Epithelial cell of proximal tubule (primary cell): ENCODE measurements at places on chromosomes 1 and 21.

DNA sequence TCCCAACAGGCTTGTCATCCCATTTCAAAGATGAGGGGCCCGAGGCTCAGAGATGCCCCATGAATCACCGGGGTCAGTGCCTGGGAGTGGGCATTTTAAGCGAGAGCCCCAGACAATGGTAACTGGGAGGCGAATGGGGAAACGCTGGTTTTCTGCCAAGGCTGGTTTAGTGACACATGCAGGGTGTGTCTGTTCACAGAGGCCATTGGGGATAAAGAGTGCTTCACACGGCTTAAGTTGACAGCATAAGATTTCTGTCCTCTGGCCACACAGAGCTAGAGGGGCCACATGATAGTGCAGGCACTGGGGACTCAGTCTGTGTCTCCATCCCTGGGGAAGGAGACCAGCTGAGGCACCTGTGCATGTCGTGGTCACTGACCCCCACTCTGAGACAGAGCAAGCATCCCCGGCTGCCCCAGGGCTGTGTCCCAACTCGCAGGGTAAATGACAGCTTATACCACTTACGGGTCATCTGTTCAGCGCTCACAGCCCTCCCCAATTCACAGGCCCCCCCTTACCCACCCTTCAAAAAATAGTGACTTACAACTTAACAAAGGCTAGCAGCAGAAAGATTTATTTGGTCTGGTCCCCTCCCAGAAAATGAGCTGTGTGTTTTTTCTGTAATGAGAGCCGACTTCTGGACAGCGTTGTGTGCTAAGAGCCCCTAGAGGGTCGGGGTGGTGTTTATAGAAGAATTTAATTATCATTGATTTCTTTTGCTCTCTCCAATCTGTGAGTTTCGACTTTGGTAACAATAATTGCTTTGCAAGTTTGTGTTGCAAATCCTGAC, 34.9 kb upstream of the ARHGEF16 start:
- DNase-seq = no peak

DNA sequence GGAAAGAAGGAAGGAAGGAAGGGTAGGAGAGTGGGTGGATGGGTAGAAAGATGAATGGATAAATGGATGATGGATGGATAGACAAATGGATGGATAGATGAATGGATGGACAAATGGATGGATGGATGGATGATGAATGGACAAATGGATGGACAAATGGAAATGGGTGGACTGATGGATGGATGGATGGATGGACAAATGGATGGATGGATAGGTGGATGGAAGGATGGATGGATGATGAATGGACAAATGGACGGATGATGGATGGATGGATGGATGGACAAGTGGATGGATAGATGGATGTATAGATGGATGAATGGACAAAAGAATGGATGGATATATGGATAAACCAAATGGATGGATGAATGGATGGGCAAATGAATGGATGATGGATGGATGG, 30.5 kb downstream of the CHD5 start:
- no peak for DNase-seq

- no peak for DNase-seq
Observed at GRCh38 chr1:160739098-160739511, at the start of gene SLAMF7. TSS of gene SLAMF7 (plus strand) at chr1:160739247. CDS start at chr1:160739302, 55 bp downstream.

DNA sequence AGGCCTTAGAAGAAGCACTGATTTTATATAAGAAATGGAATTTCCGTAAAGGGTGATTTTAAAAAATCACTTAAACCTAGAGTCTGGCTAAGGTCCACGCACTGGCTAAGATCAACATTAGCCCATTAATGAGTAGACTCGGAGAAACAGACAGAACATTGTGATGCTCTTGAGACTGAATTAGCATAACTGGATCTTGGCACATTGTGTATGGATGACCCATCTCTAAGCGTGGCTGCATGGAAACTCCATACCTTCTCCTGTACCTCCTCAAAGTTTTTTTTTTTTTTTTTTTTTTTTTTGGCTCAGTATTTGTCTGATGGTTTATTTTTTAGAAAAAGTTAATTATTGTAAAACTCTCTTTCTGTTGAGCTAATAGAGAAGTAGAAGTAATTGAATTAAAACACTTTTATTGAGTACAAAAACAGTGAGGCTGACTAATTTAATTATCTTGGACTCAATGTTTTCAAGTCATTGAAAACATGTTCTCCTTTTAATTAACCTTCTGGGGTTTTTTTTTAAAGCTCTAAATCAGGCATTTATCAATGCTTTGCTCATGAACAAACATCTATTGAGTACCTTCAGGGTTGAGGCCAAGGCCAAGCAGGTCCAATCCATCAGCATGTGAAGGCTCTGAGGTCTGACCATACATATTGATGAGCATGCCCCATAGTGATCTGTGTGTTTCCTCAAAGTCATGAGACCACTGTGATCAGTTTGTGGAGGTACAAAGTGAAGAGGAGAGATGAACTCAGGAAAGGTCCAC, 74.0 kb downstream of the TLR5 start:
- no peak for DNase-seq

- no peak for DNase-seq
Observed at GRCh38 chr1:204623894-204624361, 61.6 kb downstream of the LRRN2 start.

DNA sequence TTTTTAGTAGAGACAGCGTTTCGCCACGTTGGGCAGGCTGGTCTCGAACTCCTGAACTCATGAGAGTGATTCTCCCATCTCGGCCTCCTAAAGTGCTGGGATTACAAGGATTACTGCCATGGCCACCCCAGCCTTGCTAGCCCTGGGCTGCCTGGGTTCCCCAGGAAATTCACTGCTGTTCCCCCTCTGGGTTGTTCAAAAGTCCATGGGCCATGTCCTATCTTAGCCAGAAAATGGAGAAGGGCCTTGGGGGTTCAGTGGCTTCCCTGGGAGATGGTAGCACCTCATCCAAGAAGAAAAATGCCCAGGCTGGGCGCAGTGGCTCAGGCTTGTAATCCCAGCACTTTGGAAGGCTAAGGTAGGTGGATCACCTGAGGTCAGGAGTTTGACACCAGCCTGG, 20.9 kb downstream of the SLC26A9 start:
- DNase-seq = no peak

- no peak for DNase-seq
Observed at GRCh38 chr1:99917214-99917613, 52.6 kb upstream of the SLC35A3 start.

- no peak for DNase-seq
Observed at GRCh38 chr21:41830764-41831452, 48.2 kb downstream of the PRDM15 start.

DNA sequence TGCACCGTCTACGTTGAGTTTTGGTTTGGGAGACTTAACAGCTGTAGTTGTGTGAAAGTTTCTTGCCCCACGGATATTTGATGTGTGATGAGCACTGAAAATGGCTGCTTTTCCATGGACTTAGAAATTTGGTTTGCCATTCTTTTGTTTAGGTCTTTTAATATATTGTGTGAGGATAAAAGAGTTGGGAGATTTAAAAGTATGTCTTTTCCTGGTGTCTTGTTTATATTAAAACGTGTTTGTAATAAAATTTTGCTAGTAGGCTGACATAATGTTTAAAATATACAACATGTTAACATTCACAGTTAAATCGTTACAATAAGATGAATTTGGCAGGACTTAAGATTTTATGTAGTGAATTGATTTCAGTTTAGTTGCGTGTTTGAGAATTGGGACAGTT, 106.9 kb downstream of the DYRK1A start:
- DNase-seq = no peak

GRCh38 chr1:33468531-33468930, 3.9 kb upstream of the ZSCAN20 start:
- no peak for DNase-seq

DNA sequence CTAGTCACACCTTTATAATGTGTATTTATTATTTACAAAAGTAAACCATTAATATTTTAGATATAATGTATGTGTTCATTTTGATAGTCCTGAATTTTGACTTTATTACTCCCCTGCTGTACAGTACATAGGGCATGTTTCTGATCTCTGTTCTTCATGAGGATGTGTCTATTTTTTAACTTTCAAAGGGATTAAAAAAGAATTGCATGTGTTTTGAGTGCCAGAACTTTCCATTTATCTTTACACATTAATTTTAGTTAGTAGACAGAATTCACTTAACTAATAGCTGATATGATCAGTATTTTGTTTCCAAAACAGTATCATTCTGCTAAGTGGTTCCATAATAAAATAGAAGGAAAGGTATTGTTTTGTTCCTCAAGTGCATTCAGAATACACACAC, 3.1 kb downstream of the PBX1 start:
- no peak for DNase-seq

DNA sequence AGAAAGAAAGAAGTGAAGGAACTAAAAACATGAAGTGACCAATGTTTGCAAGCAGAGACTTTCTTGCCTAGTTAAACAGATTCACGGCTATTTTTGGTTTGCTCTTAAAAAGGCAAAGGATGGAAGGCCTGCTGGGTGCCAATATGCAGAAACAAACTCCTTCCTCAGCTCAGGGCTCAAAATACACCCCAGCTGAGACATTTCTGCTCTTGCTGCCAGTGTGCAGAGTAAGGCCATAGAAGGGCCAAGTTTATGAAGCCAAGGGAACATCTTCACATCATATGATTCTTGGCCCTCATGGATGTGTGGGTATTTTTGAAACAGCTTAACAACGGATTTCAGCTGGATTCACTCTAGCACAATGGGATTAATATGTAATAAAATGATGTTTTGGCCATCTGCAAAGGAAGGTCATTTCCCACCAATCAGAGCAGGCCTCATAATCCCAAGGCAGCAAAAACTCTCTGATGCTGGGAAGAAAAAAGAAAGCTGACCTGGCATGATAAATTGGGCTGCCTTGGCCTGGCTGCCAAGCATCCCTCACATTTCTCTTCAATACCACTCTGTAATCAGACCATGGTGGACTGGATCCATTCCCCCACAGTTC, 70.7 kb downstream of the CAPZB start:
- DNase-seq = no peak

DNA sequence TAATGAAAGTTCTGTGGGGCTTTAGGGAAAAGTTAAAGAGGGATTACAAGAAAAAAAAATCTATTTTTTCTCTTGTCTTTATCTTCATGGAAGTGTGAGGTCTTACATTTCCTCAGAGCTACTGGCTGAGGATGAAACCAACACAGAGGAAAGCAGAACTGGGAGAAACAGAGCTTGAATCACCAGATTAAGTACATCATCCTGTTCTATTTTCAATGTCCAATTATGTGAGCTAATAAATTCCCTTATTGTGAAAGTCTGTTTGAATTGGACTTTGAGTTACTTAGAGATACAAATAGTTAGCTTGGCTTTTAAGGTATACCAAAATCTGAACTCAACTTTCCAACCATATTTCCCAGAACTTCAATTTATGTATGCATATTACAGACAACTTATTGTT, 69.2 kb downstream of the LPGAT1 start:
- no peak for DNase-seq

- no peak for DNase-seq
Observed at GRCh38 chr1:225878282-225878681, 3.9 kb downstream of the TMEM63A start.

- DNase-seq = no peak
Observed at GRCh38 chr1:155941845-155942531, 550 bp downstream of the RXFP4 start.

- DNase-seq = peak; percentile 93
Observed at GRCh38 chr1:10599194-10599861, 124.6 kb downstream of the PEX14 start.

GRCh38 chr1:23357138-23357908, 12.3 kb downstream of the ZNF436 start:
- DNase-seq = no peak
